ENCODE measurements at places on chromosomes 4 and X.

DNA sequence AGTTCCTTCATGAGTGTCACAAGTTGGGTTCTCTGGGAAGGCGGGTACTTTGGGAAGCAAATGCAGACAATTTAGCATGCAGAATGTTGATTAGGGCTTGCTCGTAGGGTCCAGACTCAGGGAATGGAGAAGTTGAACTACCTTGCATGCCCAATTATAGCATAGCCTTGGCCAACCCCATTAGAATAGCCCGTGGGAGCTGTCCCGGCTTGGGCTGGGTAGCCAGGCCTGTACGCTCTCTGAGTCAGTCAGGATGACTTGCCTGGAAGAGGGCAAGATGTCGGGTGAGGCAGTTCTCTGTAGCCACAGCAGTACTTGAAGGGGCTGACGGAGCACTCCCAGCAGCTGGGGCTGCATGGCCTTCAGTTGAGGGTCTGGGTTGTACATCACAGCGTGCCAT lies 19.5 kb downstream of the KIAA0232 start:
- DNase-seq, result no peak

DNA sequence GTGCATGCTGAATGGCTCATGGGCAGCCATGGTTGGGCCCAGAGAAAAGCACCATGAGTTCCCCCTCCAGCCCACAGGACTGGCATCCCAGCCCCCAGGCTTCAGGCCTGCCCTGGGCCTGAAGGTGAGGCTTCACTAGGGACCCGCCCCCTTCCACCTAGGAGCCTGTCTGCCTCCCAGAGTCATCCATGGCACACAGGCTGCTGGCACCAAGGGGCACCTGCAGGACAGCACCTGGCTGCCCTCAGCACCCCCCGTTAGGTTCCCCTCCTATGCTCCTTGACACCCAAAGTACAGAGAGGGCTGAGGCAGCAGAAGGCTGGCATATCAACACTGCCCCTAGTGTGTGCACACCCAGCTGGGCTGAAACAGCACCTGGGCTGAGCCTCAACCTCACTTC lies 566.7 kb upstream of the PCDH7 start:
- no peak for DNase-seq

GRCh38 chr4:64784125-64784524 lies 374.9 kb upstream of the TECRL start:
- no peak for DNase-seq

DNA sequence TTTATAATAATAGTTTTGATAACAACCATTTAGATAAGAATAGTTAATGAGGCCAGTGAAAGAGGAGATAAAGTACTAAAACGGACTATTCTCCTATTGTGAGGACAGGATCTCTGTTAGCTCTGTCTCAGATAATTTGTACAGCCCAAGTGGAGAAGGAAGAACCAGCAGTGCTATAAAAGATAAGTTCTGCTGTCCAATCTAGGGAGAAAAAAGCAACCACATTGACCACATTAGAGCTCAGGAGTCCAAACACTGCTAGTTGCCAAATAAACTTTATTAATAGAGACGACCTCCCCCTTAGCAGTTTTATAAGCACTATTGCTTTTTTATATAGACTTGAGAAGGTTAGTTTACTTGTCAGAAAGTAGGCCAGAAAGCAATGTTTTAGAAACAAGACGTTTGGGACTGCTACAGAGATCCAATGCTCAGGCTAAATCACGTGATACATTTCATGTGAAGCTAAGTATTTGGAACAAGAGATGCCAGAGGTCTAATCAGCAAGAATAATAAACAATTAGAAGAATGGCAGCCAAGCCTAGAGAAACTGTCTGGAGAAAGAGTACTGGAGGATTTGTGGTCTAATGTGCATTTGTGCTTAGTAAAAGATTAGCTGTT lies 15.9 kb downstream of the IL15 start:
- no peak for DNase-seq

Data from activated gamma-delta T cell treated with anti-CD3 and anti-CD28 coated beads, Interleukin-2, amount 50 U/mL, for 16 hours (primary cell).